Skin of body (tissue), 3 donors: ENCODE measurements at places on chromosomes 1 and 21. TPM values are rescaled to one million over a fixed set of nuclear protein-coding genes. Genes with fewer than 3 reads are reported as not detected.

Gene ERICH3
- total RNA-seq = 0.10 TPM

Gene S100A2
- 71.6 TPM for total RNA-seq

Gene IQCC
- total RNA-seq = 3.5 TPM

Gene AK5
- total RNA-seq = 6.4 TPM

Gene INAVA
- total RNA-seq = 16.4 TPM

Gene CDK18
- total RNA-seq = 4.2 TPM

Gene IGSF21
- 0.10 TPM for total RNA-seq

Gene TIPRL
- total RNA-seq = 31.9 TPM

Gene TLCD4
- 9.0 TPM for total RNA-seq

Gene CLIC6
- total RNA-seq = 0.20 TPM

Gene TCEA3
- total RNA-seq = 66.2 TPM

Gene TMPRSS15
- 0.10 TPM for total RNA-seq

Gene ITLN2
- not detected for total RNA-seq

Gene DFFA
- 20.6 TPM for total RNA-seq
